Gastroesophageal sphincter (tissue), 4 donors: ENCODE measurements at places on chromosomes 2 and 18. TPM values are rescaled to one million over a fixed set of nuclear protein-coding genes. Genes with fewer than 3 reads are reported as not detected.

NCKAP5 gene
- 0.39 TPM for total RNA-seq

DNA sequence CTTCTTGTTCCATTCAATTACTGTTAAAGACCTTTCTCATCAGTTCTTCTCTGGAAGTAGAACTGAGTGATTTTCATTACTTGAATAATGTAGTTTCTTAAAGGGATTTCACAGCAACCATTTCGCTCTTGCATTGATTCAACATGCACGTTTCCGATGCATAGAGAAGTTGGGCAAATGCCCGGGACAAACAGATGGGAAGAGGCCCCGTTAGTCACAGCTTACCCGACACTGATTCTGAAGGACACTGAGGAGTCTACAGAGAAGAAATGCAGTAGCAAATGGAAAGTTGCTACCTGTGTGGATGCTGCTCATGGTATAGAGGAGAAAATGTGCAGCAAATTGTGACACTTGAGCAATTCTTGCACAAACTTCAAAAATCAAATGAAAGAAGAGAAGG is 32.3 kb upstream of the GCG start:
- H3K4me3 ChIP-seq: no peak overlapping the region
- H3K4me1 ChIP-seq: no peaks in the 10 kb centered on the region
- no peak overlapping the region for H3K27ac ChIP-seq
- no peaks in the 10 kb centered on the region for H3K27me3 ChIP-seq
- no peaks in the 10 kb centered on the region for H3K36me3 ChIP-seq

TSPYL6 gene
- total RNA-seq: not detected

GRCh38 chr2:25700221-25700660 is 26.9 kb upstream of the DTNB start:
- peaks cover 5% of the 10 kb centered on the region for H3K27me3 ChIP-seq
- no peak overlapping the region for H3K4me3 ChIP-seq
- no peaks in the 10 kb centered on the region for H3K36me3 ChIP-seq
- ATAC-seq: no peak

DNA sequence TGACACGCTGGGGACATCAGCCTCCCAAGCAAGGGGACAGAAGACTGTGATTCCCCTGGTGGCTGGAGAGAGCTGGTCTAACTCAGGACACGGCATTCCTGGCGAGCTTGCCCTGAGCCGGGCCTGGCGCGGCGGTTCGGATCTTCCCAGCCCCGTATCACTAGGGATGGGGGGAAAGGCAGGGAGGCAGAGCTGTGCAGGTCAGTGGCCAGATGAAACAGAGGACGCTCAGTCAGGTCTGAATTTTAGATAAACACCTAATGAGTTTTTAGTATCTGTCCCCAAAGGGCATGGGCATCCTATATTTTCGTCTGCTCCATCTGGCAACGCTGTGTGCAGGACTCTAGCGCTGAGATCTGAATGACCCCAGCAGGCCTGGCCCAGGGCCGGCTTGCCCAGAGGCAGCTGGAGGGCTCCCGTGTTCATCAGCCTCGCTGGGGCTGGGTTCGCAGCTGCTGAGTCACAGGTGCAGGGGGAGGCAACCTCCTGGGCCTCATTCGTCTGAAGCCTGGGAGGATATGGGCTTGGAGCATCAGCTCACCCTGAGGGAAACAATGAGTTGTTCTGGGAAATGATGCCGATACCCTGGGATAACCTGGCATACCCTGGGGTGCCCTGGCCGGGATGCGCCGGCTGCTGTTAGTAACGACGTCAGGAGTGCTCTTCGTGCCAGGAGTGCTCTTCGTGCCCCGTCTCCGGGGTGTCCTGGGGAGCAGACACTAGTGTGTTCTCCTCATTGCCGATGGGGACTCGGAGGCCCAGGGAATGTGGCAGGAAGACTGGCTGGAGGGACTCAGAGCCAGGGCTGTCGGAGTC is 48.1 kb upstream of the HPCAL1 start:
- H3K36me3 ChIP-seq: no peaks in the 10 kb centered on the region
- ATAC-seq: no peak
- no peak overlapping the region for H3K4me3 ChIP-seq
- no peaks in the 10 kb centered on the region for H3K4me1 ChIP-seq
- no peak overlapping the region for H3K27ac ChIP-seq

DNA sequence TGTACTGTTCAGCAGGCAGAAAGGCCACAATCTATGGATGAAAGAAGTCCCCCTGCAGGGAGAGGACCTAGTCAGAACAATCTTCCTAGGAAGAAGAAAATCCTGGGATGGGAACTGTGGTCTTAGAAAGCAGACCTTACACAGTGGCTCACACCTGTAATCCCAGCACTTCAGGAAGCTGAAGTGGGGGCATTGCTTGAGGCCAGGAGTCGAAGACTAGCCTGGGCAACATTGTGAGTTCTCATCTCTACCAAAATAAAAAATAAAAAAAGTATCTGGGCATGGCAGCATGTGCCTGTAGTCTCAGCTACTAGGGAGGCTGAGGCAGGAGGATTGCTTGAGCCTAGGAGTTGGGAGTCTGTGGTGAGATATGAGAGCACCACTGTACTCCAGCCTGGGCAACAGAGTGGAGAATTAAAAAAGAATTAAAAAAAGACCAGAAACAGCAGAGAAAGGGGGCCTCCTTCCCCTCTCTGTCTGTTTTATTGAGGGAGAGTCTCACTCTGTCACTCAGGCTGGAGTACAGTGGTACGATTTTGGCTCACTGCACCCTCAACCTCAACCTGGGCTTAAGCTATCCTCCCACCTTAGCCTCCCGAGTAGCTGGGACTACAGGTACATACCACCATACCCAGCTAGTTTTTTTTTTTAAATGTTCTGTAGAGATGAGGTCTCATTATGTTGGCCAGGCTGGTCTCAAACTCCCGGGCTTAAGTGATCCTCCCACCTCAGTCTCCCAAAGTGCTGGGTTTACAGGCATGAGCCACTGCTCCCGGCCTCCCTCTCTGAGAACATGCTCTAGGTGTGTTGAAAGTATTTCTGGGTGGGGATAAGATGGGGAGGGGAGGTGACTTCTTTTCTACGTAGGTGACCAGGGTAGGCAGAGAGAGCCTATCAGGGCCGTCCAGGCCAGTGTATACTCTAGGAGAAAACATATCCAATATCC is 7.4 kb downstream of the RHOB start:
- H3K36me3 ChIP-seq: no peaks in the 10 kb centered on the region
- no peak overlapping the region for H3K4me3 ChIP-seq
- H3K27me3 ChIP-seq: no peaks in the 10 kb centered on the region

MYO7B gene
- 0.27 TPM for total RNA-seq

DNA sequence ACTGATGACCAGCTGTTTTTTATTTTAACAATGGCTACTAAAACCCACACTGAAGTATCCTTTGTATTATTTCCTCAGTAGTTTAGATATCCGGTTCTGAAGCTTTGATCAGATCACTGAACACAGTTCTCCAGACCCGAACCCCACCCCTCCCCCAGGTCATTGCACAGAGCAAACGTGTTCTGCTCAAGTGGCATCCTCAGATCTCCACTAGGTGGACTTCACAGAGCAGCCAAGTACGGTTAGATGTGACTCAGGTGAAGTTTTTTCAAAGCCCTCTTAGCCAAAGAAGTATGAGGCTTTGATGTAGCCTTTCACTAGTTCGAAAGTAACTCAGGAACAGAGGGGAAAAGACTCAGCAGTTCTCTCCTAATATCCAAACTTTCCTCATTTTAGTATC is 142.7 kb upstream of the NRP2 start:
- H3K4me3 ChIP-seq: no peak overlapping the region
- H3K27ac ChIP-seq: no peak overlapping the region
- peaks cover 17% of the 10 kb centered on the region for H3K4me1 ChIP-seq
- H3K36me3 ChIP-seq: no peaks in the 10 kb centered on the region
- no peak for ATAC-seq
- H3K27me3 ChIP-seq: no peaks in the 10 kb centered on the region

DNA sequence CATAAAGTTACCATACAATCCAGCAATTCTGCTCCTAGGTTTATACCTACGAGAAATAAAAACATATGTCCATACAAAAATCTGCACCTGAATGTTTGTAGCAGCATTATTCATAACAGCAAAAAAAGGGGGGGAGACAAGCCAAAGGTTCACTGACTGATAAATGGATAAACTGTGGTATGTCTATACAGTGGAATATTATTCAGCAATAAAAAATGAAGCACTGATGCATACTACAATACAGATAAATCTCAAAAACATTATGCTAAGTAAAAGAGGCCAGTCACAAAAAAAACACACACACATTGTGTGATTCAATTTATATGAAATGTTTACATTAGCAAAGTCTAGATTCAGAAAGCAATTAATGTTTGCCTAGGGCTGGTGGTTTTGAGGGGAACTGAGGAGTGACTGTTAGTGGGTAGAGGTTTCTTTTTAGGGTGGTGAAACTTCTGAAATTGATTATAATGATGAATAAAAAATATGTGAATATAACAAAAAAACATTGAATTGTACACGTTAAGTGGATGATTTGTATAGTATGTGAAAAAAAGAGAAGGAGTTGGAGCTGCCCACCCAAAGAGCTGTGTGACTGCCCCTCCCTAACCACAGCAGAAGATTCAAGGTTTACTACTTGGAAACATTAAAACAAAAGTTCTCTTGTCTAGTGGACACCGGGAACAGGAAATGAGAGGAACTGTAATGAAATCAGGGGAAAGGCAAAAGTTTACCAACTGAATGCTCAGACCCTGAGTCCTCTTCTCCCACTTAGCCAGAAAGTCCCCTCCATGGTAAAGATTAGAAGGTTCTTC is 13.4 kb downstream of the COLEC12 start:
- H3K4me3 ChIP-seq: no peak overlapping the region
- no peak overlapping the region for H3K27ac ChIP-seq
- H3K36me3 ChIP-seq: no peaks in the 10 kb centered on the region
- ATAC-seq: no peak

GRCh38 chr2:233124421-233125080 is 64.4 kb downstream of the INPP5D start:
- H3K27me3 ChIP-seq: peaks cover 39% of the 10 kb centered on the region
- H3K27ac ChIP-seq: no peak overlapping the region
- no peak overlapping the region for H3K4me3 ChIP-seq

SLC20A1 gene
- 25.4 TPM for total RNA-seq

CTLA4 gene
- not detected for total RNA-seq

FOXI3 gene
- not detected for total RNA-seq

PPP1R1C gene
- total RNA-seq: not detected

GRCh38 chr2:128282976-128283810 is 35.5 kb downstream of the HS6ST1 start:
- peaks cover 20% of the 10 kb centered on the region for H3K36me3 ChIP-seq
- H3K27me3 ChIP-seq: no peaks in the 10 kb centered on the region
- H3K4me3 ChIP-seq: no peak overlapping the region
- H3K27ac ChIP-seq: no peak overlapping the region

DYNC2LI1 gene
- total RNA-seq: 32.2 TPM

IL1F10 gene
- total RNA-seq: not detected

MYO3B gene
- not detected for total RNA-seq

DNA sequence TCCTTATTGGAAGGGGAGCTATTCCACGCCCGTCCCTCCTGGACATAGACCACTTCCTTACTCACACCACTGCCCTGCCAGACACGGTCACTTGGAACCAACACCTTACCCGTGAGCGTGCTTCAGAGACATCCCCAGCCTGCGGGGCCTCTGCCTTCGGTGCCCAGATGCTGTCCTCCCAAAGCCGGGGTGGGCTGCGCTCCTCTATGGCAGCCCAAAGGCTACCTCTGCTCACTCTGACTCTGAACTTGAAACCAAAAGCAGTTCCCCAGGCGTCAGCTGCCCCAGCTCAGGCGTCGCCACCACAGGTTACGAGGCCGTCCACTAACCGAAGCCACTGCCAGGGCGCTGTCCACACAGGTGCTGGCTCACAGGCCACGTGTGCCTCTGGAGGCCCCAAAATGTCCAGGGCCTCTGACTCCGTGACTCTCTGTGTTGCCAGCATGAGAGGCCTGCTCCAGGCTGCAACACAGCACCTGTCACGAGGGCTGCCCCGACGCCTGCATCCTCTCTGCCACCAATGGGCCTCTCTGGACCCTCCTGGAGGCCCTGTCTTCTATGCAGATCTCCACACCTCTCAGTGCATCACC is 23.8 kb downstream of the HDAC4 start:
- no peak for ATAC-seq
- H3K4me1 ChIP-seq: no peaks in the 10 kb centered on the region
- no peaks in the 10 kb centered on the region for H3K27me3 ChIP-seq
- no peak overlapping the region for H3K4me3 ChIP-seq
- no peaks in the 10 kb centered on the region for H3K36me3 ChIP-seq

PPP1R7 gene
- total RNA-seq: 72.4 TPM

- H3K36me3 ChIP-seq: no peaks in the 10 kb centered on the region
- H3K4me3 ChIP-seq: no peak overlapping the region
Observed at GRCh38 chr2:106704798-106705197, 181.2 kb downstream of the ST6GAL2 start.

AGXT gene
- total RNA-seq: not detected

TMEM200C gene
- 0.12 TPM for total RNA-seq

GRCh38 chr18:79485788-79486355 is 90.1 kb downstream of the NFATC1 start:
- no peaks in the 10 kb centered on the region for H3K4me1 ChIP-seq
- H3K4me3 ChIP-seq: no peak overlapping the region
- ATAC-seq: no peak
- H3K27ac ChIP-seq: peak overlapping the region; percentile 30
- no peaks in the 10 kb centered on the region for H3K27me3 ChIP-seq

GRCh38 chr2:109177635-109178034 is 48.6 kb downstream of the SH3RF3 start:
- H3K36me3 ChIP-seq: no peaks in the 10 kb centered on the region
- H3K4me1 ChIP-seq: peaks cover 43% of the 10 kb centered on the region
- no peaks in the 10 kb centered on the region for H3K27me3 ChIP-seq
- H3K4me3 ChIP-seq: no peak overlapping the region

DNA sequence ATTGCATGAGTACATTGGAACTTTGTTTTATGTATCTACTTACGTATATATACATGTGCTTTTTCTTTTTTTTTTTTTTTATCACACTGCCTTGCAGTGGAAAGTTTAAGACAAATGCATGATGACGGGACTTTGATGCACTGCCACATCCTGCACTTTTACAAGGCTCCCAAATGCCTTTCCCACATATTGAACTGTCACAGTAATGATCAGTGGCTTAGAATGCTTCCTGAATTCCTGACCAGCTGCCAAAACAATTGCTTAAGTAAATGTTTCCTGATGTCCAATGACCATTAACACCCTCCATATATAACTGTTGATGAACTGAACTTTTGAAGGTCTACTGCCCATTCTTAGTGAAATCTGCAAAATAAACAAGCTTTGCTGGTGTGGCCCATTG is 60.2 kb downstream of the LYPD6B start:
- no peaks in the 10 kb centered on the region for H3K27me3 ChIP-seq
- no peak for ATAC-seq
- no peak overlapping the region for H3K4me3 ChIP-seq
- no peaks in the 10 kb centered on the region for H3K36me3 ChIP-seq
- no peaks in the 10 kb centered on the region for H3K4me1 ChIP-seq
- no peak overlapping the region for H3K27ac ChIP-seq

IL1R2 gene
- total RNA-seq: 25.2 TPM

GRCh38 chr2:145423809-145424208 is 903.9 kb upstream of the ZEB2 start:
- no peak for ATAC-seq
- H3K36me3 ChIP-seq: no peaks in the 10 kb centered on the region
- no peaks in the 10 kb centered on the region for H3K27me3 ChIP-seq
- H3K4me1 ChIP-seq: no peaks in the 10 kb centered on the region
- no peak overlapping the region for H3K27ac ChIP-seq

GRCh38 chr2:21646345-21646744 is 522.6 kb downstream of the TDRD15 start:
- H3K4me3 ChIP-seq: no peak overlapping the region
- no peaks in the 10 kb centered on the region for H3K27me3 ChIP-seq
- no peak overlapping the region for H3K27ac ChIP-seq
- no peak for ATAC-seq
- H3K36me3 ChIP-seq: no peaks in the 10 kb centered on the region

- no peaks in the 10 kb centered on the region for H3K4me1 ChIP-seq
- H3K36me3 ChIP-seq: no peaks in the 10 kb centered on the region
- H3K4me3 ChIP-seq: no peak overlapping the region
- no peak for ATAC-seq
Observed at GRCh38 chr2:147182260-147182659, 662.6 kb upstream of the ACVR2A start.
